Colonic mucosa (tissue), 4 donors: ENCODE measurements at places on chromosomes 4 and X. TPM values are rescaled to one million over a fixed set of nuclear protein-coding genes. Genes with fewer than 3 reads are reported as not detected.

GRCh38 chr4:85218756-85219155, 252.3 kb upstream of the WDFY3 start:
- no peak overlapping the region for H3K27ac ChIP-seq
- no peaks in the 10 kb centered on the region for H3K27me3 ChIP-seq
- H3K4me1 ChIP-seq = no peaks in the 10 kb centered on the region

DNA sequence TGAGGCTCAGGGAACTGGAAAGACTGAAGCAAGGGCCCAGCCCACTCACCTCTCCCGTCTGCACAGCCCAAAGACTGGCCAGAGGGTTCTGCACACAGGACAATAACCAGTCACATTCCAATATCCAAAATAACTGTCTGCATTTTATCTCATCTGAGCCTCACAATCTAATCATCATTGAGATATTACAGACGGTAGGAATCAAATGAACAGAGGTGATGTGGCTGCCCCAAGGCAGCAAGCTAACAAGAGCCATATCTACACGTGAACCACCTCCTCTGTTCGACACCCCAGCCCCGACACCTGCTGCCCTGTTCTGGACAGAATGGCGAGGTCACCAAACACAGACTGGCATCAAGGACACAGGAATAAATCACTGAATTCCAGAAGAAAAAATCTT, 60.5 kb downstream of the AFAP1 start:
- no peaks in the 10 kb centered on the region for H3K4me1 ChIP-seq
- no peak overlapping the region for H3K4me3 ChIP-seq
- no peak overlapping the region for H3K27ac ChIP-seq
- H3K27me3 ChIP-seq = no peaks in the 10 kb centered on the region
- no peak for DNase-seq
- no peaks in the 10 kb centered on the region for H3K36me3 ChIP-seq

The SMPX gene
- 2.4 TPM for total RNA-seq

GRCh38 chrX:22141047-22141730, 109.1 kb downstream of the PHEX start:
- no peaks in the 10 kb centered on the region for H3K4me1 ChIP-seq
- H3K27me3 ChIP-seq = no peaks in the 10 kb centered on the region

The VBP1 gene
- total RNA-seq = 54.3 TPM

DNA sequence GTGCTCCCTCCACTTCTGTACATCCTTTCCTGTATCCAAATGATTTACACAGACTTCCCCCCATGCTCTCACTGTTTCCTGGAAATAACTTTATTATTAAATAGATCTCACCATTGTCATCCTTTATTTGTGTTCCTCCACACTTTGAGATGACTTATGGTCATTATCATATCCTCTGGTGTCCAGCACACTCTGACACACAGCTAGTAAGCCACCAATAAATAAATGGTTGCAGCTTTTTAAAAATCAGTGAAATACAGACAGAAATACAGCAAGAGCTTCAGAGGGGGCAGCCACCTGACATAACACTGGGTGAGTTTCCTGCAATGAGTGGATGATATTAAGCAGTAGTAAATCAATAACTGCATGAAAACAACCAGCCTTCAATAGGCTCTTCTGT, 2036.4 kb upstream of the AGA start:
- DNase-seq = no peak
- no peak overlapping the region for H3K4me3 ChIP-seq

- no peak overlapping the region for H3K27ac ChIP-seq
- H3K4me1 ChIP-seq = no peaks in the 10 kb centered on the region
- H3K4me3 ChIP-seq = no peak overlapping the region
- no peak for DNase-seq
- H3K27me3 ChIP-seq = no peaks in the 10 kb centered on the region
These were observed 238.1 kb upstream of the GPC4 start for GRCh38 chrX:133653358-133653757.

DNA sequence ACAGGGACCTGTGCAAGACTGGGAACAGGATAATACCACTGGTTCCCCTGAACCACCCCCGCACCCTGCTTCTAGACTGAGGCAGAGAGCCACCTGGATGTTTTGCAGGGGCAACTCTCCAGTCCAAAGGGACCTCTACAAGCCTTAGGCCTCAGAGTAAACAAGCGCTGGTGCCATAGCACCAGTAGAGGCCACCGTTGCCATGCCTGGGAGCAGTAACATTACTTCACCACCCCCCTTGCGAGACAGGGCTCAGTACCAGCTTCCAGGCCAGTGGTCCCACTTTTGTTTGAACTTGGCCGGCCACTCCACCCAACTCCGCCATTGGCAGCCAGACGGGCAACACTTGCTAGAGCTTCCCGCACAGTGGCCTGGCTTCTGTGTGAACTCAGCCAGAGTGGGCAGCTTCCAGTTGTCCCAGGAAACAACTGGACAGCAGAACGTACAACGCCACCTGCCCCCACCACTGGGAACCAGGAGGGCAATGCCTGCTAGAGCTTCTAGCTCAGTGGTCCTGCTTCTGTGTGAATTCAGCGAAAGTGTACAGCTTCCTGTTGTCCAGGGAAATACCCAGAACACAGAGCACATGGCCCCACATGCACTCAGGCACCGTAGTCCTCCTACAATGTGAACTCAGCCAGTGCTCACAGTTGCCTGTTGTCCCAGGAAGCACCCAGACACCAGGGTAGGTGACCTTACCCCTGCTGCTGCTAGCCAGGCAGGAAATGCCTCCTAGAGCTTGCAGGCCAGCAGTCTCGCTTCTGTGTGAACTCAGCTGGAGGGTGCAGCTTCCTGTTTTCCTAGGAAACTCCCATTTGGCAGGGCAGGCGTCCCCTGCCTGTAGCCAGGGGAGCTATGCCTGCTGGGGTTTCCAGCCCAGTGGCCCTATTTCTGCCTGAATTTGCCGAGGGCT, 39.9 kb upstream of the PCDH19 start:
- no peaks in the 10 kb centered on the region for H3K36me3 ChIP-seq
- H3K27ac ChIP-seq = no peak overlapping the region
- H3K4me1 ChIP-seq = no peaks in the 10 kb centered on the region

DNA sequence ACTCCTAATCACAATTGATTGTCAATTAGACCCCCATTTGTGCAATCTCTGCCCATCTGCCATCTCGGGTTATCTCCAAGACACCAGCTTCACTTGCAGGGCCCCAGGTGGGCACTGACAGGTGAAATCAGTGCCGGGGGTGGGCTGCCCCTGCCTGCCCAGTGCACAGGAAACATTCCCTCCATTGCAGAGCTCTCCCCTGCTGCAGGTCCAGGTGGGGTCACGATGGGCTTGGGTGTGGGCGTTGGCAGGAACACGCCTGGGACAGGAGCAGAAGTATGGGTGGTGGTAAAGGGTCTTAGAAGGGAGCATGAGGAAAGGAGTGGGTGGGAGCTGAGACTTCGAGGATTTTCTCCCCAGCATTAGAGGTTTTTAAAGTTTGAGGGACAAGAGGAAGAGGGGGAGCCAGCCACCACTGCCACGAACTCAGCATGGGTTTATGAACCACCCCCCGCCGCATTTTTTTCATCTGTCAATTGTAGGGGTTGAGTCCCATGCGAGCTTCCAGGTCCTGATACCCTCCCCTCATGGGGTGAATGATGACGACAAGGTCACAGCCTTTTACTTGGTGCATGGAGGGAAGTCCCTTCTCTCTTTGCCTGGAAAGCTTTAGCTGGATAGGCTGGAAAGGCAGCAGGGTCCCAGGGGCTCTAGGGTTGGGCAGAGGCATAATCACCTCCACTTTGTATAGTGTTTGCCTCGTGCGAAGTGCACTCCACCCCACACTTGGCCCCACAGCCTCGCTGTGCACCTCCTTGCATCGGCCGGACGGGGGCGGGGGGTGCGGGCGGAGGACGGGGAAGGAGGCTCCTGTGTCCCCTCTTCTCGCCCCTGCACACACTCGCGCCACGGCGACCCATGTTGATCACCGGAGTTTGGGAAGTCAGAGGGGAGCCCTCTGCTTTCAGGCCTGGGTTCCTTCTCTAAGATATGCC, 3.5 kb upstream of the NKX1-1 start:
- no peaks in the 10 kb centered on the region for H3K4me1 ChIP-seq
- peak; percentile 15 for DNase-seq
- H3K27me3 ChIP-seq = peaks cover 68% of the 10 kb centered on the region
- no peak overlapping the region for H3K4me3 ChIP-seq
- no peaks in the 10 kb centered on the region for H3K36me3 ChIP-seq

DNA sequence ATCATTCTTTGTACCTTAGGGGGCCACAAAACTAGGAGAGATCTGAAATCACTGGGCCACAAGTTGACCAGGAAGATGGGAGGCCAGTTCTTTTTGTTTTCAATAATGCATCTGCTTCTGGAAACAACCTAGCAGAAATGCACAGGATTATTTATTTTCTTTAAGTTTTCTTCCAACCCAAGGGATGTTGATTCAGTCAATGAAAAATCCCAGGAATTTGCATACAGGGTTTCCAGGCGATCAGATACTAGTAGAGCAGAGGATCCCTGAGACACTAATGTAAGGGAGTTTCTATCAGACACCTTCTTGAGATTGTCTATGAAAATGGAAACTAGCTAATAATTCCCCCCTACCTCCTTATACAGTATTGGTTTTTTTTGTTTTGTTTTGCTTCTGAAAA, 7.4 kb downstream of the ATOH1 start:
- H3K36me3 ChIP-seq = no peaks in the 10 kb centered on the region
- no peak overlapping the region for H3K4me3 ChIP-seq
- no peak for DNase-seq

GRCh38 chrX:48913605-48914366, 2.3 kb upstream of the SLC35A2 start:
- no peaks in the 10 kb centered on the region for H3K4me1 ChIP-seq
- no peak overlapping the region for H3K27ac ChIP-seq
- no peak overlapping the region for H3K4me3 ChIP-seq
- no peaks in the 10 kb centered on the region for H3K36me3 ChIP-seq
- H3K27me3 ChIP-seq = no peaks in the 10 kb centered on the region

The SYNPO2 gene
- total RNA-seq = 266 TPM

- H3K4me1 ChIP-seq = no peaks in the 10 kb centered on the region
- no peaks in the 10 kb centered on the region for H3K36me3 ChIP-seq
- DNase-seq = no peak
- no peak overlapping the region for H3K4me3 ChIP-seq
- no peak overlapping the region for H3K27ac ChIP-seq
These were observed 337.3 kb downstream of the CENPC start for GRCh38 chr4:67207941-67208441.

DNA sequence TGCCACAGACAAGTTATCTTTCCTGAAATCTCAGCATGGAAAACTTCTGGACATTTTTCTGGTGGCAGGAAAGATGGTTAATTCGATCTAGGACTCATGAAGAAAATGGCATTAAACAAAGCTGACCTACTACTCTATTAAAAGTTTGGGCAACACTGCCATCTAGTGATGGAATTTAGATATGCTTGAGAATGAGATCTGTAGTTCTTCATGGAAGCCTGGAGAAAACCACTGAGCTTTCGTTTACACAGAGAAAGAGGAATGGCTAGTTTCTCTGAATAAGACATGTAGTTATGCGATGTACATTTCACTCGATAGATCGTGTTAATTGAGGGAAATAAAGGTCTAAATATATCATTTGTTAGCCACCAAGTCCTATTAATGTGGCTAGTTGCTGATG, 51.7 kb upstream of the CHRDL1 start:
- H3K27ac ChIP-seq = no peak overlapping the region
- no peaks in the 10 kb centered on the region for H3K36me3 ChIP-seq
- peaks cover 6% of the 10 kb centered on the region for H3K27me3 ChIP-seq
- peak; percentile 24 for DNase-seq
- H3K4me3 ChIP-seq = no peak overlapping the region

- no peak for DNase-seq
- no peaks in the 10 kb centered on the region for H3K36me3 ChIP-seq
- no peak overlapping the region for H3K27ac ChIP-seq
- no peaks in the 10 kb centered on the region for H3K27me3 ChIP-seq
- no peak overlapping the region for H3K4me3 ChIP-seq
- H3K4me1 ChIP-seq = no peaks in the 10 kb centered on the region
These were observed 452.0 kb downstream of the SPRY1 start for GRCh38 chr4:123848606-123849005.

DNA sequence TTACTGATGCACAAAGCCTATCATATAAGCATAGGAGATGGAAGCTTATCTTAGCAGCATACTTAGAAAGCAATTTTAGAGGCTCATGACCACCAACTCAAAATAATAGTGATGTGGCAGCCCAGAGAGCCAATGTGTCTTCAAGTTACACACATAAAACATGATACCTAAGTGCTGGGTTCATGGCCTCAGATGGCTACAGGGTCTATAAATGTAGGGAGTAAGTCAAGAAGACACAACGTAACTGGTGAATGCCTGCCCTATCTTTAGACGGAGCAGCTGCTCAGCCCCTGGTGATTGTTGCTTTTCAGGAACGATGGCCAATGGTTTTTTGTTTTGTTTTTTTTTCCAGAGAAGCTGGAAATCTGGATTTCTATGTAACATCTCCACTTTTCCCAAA, 42.8 kb downstream of the RNF150 start:
- H3K27me3 ChIP-seq = no peaks in the 10 kb centered on the region
- DNase-seq = no peak
- H3K36me3 ChIP-seq = no peaks in the 10 kb centered on the region
- H3K4me3 ChIP-seq = no peak overlapping the region

DNA sequence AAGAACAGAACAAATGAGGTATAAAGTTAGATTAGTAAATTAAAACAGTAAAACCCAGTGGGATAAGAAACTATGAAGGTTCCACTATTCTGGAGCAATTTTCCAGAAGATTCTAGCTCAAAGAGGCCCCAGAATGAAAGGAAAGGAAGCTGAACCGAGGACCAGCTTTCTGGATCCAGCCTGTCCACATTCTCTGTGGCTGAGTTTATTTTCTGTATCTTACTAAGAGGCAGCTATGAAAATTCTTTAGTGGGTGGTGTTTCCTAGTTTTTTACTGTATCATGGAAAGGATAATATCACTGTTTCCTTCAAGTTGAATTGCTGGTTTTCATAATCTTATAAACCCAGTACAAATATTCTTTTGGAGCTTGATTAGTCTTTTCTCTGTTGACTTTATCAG, 11.8 kb downstream of the DAPP1 start:
- H3K4me3 ChIP-seq = no peak overlapping the region
- no peaks in the 10 kb centered on the region for H3K36me3 ChIP-seq
- H3K27me3 ChIP-seq = no peaks in the 10 kb centered on the region
- no peak for DNase-seq
- no peaks in the 10 kb centered on the region for H3K4me1 ChIP-seq

The INTS6L gene
- total RNA-seq = 14.8 TPM

GRCh38 chrX:2698604-2699003, 7.5 kb downstream of the CD99 start:
- H3K4me1 ChIP-seq = peaks cover 8% of the 10 kb centered on the region
- no peak overlapping the region for H3K27ac ChIP-seq
- no peaks in the 10 kb centered on the region for H3K27me3 ChIP-seq
- no peak for DNase-seq
- no peaks in the 10 kb centered on the region for H3K36me3 ChIP-seq

DNA sequence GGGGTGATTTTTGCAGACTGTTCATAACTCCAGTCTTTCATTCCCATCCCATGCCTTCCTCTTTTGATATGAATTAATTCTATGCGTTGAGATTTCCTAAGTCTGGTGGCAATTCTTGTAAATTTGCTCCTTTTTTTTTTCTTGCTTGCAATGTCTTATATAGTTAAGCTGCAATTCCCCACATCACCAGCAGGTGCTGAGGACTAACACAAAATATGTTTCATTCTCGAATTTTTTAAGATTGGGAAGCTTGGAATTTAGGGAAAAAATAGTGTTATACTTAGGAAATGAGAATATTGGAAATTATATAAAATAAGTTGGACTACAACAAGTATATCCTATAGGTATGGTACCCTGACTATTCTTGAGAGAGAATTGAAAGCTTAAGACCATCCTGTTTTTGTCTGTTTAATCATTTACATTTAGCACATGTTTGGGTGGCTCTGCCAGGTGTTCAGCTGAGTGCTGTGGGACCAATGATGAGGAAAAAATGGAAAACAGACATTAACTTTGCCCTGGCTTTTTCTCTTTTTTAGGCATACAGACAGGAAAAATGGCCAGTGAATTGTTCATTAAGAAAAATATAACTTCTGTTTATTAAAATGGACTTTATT, 30.2 kb downstream of the AFF2 start:
- H3K27me3 ChIP-seq = no peaks in the 10 kb centered on the region
- no peak for DNase-seq
- H3K36me3 ChIP-seq = no peaks in the 10 kb centered on the region
